HCT116 (cell line): ENCODE measurements at places on chromosomes 6 and 20.

- peak; percentile 79 for DNase-seq
Measured at GRCh38 chr6:37029249-37029971, 24.0 kb downstream of the FGD2 start.

DNA sequence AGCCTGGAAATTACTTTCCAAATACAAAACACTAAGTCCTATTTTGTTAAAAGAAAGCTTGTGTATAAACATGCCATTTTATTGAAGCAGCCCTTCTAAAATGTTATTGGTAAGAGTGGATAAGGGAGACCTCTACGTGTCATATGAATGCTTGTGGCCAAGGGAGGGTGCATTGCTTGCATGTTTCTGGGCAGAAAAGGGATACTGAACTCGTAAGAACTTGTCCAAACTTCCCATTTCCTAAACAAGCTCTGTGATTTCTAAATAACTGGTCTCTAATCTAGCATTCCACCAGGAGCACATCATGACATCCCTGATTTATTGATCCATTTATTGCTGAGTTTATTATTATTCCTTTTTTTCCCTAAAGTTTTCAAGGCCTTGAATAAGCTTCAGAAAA, 474.1 kb downstream of the CD109 start:
- DNase-seq: no peak

DNA sequence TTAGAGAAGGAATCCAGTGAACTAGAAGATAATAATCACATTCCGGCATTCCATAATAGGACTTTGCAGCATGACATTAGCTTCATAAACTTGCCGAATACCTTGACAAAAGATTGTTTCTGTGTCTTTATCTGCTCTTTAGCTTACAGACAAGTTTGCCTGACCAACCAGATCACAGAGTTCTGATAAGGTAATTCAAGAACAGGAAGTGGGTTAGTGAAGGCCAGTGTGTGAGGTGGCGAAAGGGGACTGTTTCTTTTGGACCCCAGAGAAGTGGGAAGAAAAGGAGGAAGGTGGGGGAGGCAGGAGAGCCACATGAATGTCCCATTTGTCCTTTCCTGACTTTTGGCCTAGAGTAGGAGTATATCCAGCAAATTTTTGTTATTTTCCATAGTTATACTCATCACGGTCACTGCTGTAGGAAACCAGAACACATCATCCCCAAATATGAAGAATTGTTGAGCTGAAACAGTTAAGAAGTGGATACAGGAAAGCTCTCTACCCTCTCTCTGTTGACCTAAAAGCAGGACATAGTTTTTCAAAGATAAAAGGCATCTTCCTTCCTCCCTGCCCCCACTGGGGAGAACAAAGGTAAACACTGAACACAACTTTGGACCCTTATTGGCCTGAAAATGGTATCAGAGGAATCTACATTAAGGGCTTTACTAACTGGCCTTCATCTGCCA, 72.4 kb upstream of the TNFAIP3 start:
- DNase-seq: no peak

DNA sequence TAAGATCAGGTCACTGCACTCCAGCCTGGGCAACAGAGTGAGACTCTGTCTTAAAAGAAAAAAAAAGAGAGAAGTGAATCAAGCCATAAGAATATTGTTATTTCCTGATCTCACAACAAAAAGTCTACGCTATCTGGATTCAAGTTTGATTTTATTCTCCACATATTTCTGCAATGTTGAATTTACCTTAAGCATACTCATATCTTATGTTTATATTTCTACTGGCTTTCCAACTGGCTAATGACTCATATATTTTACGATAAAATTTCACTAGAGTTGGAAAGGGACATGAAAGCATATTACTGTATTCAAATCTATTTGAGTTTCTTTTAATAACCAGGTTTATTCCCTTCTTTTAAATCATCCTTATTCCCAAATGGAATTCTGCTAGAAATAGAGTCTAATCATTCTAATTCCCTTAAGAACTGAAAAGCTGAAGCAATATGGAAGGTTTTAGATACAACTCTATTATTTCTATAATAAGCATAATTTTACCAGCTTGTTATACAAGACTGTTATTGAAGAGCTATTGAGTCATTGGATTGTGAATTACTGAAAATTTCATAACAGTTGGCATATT, 276.9 kb upstream of the HS3ST5 start:
- DNase-seq: no peak

GRCh38 chr20:10633718-10634117, 40.1 kb downstream of the JAG1 start:
- no peak for DNase-seq

DNA sequence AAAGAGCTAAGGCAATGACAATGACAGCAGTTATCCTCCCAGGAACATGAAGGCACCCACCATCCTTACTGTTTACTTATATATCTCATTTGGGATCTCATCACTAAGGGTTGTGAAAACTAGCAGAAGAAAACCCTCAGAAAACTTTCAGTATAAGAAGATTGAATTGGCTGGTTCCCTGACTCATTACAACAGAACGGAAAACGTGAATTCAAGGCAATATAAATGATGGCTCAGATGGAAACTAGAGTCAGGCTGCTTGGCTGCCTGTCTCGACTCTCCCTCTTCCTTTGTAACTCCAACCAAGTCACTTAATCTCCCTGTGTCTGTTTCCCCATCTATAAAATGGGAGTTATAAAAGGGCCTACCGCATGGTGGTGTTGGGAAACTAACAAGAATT, 387.1 kb upstream of the JARID2 start:
- DNase-seq: no peak
